ENCODE measurements at places on chromosomes 6 and 20. TPM values are rescaled to one million over a fixed set of nuclear protein-coding genes. Genes with fewer than 3 reads are reported as not detected.
A peak's percentile ranks its signal among the peaks of the same experiment; 100 is the strongest.

DNA sequence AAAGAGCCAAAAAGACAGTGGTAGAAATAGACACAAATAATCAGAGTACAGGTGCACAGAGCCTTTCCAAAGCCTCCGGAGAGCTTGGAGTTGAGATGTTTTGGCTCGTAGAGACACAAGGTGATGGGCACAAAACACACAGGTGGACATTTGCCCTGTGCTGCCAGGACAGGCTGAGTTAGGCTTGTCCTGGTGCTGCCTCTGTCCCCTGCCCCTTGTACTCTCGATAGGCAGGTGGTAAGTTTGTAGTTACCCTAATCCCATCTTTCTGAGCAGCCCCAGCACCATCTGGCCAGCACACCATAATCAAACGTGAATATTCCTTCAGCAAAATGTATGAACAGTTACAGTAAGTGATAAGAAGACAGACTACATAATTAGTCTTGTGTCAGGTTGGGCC lies 95.5 kb downstream of the FOXC1 start:
- no peak for DNase-seq

DNA sequence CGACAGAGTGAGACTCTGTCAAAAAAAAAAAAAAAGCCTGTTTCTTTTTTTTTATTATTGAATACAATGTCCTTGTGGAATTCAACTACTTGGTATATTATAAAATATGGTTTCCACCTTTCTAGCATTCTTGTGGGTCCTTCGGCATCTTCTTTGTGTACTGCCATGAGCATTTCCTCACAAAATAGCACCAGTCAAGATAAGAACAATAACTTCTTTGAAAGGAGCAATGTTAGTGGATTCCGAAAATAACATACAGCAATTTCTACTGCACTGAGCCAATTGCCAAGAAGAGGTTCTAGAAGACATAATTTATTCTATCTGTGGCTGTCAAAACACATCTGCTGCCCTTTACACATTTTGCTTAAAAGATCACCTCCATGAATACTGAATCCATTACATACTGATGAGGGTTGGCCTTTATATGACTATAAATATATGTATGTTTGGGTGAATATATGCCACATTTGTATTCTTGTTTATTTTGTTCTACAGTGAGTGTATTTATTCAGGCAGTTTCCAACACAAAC lies 19.1 kb upstream of the SPTLC3 start:
- DNase-seq, result no peak

- DNase-seq, result peak; percentile 30
Measured at GRCh38 chr20:51447097-51447764, 95.3 kb downstream of the NFATC2 start.

GRCh38 chr20:48459722-48460395 lies 367.9 kb downstream of the PREX1 start:
- no peak for DNase-seq

DNA sequence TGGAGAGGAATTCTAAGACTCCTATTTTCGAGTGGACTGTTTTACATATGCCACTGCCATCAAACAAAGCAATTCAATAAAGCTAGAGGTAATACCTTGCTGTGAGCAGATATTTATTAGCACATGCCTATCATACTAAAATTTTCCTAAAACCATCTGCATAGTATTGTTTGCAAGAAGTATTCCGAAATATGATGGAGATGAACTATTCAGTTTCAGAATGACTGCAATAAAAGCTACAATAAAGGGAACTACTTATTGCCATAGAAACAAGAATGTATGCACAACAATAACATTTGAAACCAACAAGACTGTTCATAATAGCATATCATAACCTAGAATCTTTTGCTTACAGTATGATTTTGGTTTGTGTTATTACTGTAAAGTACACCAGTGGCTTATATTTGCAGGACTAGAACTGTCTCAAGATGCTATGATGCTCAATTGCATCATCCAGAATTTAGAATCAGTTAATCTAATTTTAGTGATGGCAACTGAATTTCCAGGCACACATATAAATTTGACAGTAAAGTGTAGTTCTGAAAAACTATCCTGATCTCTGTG lies 144.3 kb downstream of the GRIK2 start:
- no peak for DNase-seq

- no peak for DNase-seq
Measured at GRCh38 chr6:158834675-158835385, 15.7 kb upstream of the EZR start.

- DNase-seq, result no peak
Measured at GRCh38 chr6:111210194-111210728, 123.0 kb downstream of the SLC16A10 start.

NTSR1 gene
- total RNA-seq, result not detected

GRCh38 chr6:42507195-42507594 lies 55.5 kb upstream of the TRERF1 start:
- no peak for DNase-seq

All from left ventricle myocardium inferior (tissue), 1 donor.